ENCODE measurements at places on chromosomes 5 and 9. TPM values are rescaled to one million over a fixed set of nuclear protein-coding genes. Genes with fewer than 3 reads are reported as not detected.

GLRA1 gene
- total RNA-seq: not detected

CDO1 gene
- total RNA-seq: 8.0 TPM

SH3PXD2B gene
- 19.4 TPM for total RNA-seq

PCDHB14 gene
- total RNA-seq: 6.9 TPM

DIRAS2 gene
- 0.10 TPM for total RNA-seq

EMB gene
- 13.3 TPM for total RNA-seq

SERF1B gene
- total RNA-seq: 30.0 TPM

FOXD4 gene
- total RNA-seq: 0.19 TPM

PKD2L2 gene
- not detected for total RNA-seq

F2RL2 gene
- 0.31 TPM for total RNA-seq

DNAJB5 gene
- total RNA-seq: 71.7 TPM

GFPT2 gene
- 11.2 TPM for total RNA-seq

GPSM1 gene
- 28.3 TPM for total RNA-seq

ZNF883 gene
- 0.36 TPM for total RNA-seq

SLIT3 gene
- not detected for total RNA-seq

IFNK gene
- total RNA-seq: not detected

SAP30L gene
- total RNA-seq: 20.2 TPM

CEL gene
- 0.67 TPM for total RNA-seq

SLC30A5 gene
- 57.2 TPM for total RNA-seq

DDX31 gene
- total RNA-seq: 14.3 TPM

CCNG1 gene
- total RNA-seq: 255 TPM

SLC36A3 gene
- not detected for total RNA-seq

EPB41L4B gene
- total RNA-seq: 0.70 TPM

SHROOM1 gene
- 10.0 TPM for total RNA-seq

FST gene
- total RNA-seq: 29.9 TPM

C5orf58 gene
- not detected for total RNA-seq

QSOX2 gene
- total RNA-seq: 20.7 TPM

SLC9A3 gene
- 6.8 TPM for total RNA-seq

CERCAM gene
- 52.0 TPM for total RNA-seq

PGM5 gene
- total RNA-seq: 2.2 TPM

SPAAR gene
- not detected for total RNA-seq

SHC3 gene
- total RNA-seq: 0.05 TPM

POLR3G gene
- total RNA-seq: 2.3 TPM

VLDLR gene
- total RNA-seq: 13.9 TPM

SMIM33 gene
- total RNA-seq: not detected

CDH10 gene
- not detected for total RNA-seq

TXNDC8 gene
- not detected for total RNA-seq

AJM1 gene
- 6.5 TPM for total RNA-seq

ARL14EPL gene
- total RNA-seq: 0.47 TPM

P4HA2 gene
- total RNA-seq: 381 TPM

LCN2 gene
- total RNA-seq: not detected

VCAN gene
- total RNA-seq: 137 TPM

ENTPD2 gene
- 0.13 TPM for total RNA-seq

PLAC8L1 gene
- 0.88 TPM for total RNA-seq

NEUROG1 gene
- total RNA-seq: not detected

KIF20A gene
- total RNA-seq: 2.8 TPM

RLN2 gene
- not detected for total RNA-seq

FRMPD1 gene
- 8.4 TPM for total RNA-seq

ACSL6 gene
- 0.31 TPM for total RNA-seq

SYK gene
- not detected for total RNA-seq

PCDHB11 gene
- total RNA-seq: 3.9 TPM

TRPM6 gene
- total RNA-seq: not detected

All from myocyte (in vitro differentiated cells).